Activated CD4-positive, alpha-beta memory T cell treated with anti-CD3 and anti-CD28 coated beads, Interleukin-2, amount 10 ng/mL, durations not matched to agents 7 days and 5 days (primary cell): ENCODE measurements at places on chromosomes 12 and 14. TPM values are rescaled to one million over a fixed set of nuclear protein-coding genes. Genes with fewer than 3 reads are reported as not detected.

DNA sequence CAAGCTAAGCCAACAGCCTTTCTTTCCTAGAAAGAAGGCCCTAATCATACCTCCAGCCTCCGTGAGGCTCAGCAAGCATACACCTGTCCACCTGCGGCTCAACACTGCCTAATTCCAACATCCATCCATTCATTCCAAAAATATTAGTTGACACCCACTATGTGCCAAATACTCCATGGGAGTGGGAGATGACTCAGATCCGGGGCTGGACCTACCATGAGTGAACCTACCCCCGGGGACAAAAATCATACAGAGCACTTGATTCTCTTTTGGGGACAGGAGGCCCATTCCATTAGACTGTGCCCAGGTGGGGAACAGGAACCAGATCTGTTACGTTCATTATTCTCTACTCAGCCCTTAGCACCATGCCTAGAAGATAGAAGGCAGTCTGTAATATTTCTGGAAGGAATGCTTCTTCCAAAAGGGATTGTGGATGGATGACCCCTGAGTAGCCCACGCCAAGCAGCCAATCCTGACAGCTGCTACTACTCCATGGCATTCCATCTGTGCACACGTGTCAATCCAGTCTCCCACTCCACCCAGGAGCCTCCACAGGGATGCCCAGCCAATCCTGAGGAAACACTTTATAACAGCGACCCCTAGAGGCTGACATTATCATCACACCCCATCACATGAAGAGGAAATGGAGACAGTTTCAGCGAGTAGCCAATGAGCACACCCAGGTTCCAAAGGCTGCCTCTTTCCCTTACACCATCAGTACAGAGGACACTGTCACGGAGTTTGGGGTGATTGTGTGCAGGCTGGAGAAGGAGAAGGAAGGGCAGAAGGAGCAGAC is 170.7 kb downstream of the ESRRB start:
- peaks cover 5% of the 10 kb centered on the region for H3K27me3 ChIP-seq
- H3K4me1 ChIP-seq, result no peaks in the 10 kb centered on the region
- no peak overlapping the region for H3K27ac ChIP-seq
- H3K4me3 ChIP-seq, result no peak overlapping the region

DNA sequence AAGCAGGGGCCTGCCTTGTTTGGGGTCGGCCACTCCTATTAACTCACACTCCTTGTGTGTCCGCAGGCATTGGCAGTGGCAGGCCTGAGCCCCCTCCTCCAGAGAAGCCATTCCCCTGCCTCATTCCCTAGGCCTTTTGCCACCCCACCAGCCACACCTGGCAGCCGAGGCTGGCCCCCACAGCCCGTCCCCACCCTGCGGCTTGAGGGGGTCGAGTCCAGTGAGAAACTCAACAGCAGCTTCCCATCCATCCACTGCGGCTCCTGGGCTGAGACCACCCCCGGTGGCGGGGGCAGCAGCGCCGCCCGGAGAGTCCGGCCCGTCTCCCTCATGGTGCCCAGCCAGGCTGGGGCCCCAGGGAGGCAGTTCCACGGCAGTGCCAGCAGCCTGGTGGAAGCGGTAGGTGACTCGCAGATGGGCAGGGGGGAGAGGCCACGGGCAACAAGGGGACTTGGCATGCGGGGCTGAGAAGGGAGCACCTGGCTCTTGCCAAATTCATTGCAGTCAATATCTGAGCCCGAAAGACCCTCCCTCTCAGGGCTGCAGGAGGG is 106.3 kb upstream of the FKBP4 start:
- peaks cover 5% of the 10 kb centered on the region for H3K27me3 ChIP-seq
- no peaks in the 10 kb centered on the region for H3K36me3 ChIP-seq
- peaks cover 30% of the 10 kb centered on the region for H3K4me1 ChIP-seq

DNA sequence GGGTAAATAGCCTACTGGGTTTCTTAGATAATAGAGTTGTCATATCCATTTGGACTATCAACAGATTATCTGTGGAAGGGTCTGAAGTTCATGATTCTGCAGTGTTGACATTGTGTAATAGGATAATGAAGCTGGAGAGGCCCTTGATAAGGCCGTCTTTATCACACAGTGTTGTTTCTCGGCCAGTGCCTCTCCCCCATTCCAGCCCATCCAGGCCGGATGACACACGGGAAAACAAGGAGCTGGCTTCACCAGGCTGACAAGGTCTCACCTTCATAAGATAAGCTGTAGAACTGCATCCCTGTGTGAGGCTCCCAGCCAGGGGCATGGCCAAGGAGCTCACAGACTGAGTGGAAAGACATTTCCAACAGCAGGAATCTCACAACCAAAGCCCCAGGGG is 8.7 kb upstream of the EML1 start:
- no peak overlapping the region for H3K27ac ChIP-seq
- no peak for DNase-seq
- no peak overlapping the region for H3K4me3 ChIP-seq
- H3K36me3 ChIP-seq, result no peaks in the 10 kb centered on the region
- peaks cover 20% of the 10 kb centered on the region for H3K27me3 ChIP-seq
- H3K4me1 ChIP-seq, result peaks cover 2% of the 10 kb centered on the region

- DNase-seq, result no peak
- H3K4me1 ChIP-seq, result no peaks in the 10 kb centered on the region
- H3K27me3 ChIP-seq, result no peaks in the 10 kb centered on the region
These were observed 210.4 kb upstream of the FAR2 start for GRCh38 chr12:28938581-28939235.

DNA sequence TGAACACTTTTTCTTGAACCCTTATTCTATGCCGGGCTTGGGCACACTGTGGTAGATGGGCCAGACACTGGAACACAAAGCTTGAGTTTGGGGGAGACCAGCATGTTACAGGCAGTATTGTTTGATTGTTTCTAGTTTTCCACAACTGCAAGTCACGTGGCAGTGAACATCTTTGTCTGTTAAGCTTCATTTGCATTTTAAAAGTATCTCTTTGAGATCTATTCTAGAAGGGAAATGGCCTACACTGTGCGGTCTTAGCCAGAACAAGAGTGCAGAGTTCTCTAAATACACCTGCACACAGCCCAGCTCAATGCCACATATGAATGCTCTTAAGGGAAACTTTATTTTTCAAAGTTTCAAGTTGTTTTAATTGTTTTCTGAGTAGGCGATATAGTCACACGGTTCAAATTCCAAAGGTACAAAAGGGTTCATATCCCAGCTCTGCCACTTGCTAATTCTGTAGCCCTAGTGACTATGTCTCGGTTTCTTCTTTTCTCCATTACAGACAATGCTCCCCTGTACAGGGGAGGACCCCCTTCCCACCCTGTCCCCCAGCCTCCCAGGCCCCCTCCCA is 24.9 kb downstream of the RIN3 start:
- no peaks in the 10 kb centered on the region for H3K36me3 ChIP-seq
- peaks cover 6% of the 10 kb centered on the region for H3K27me3 ChIP-seq
- peaks cover 19% of the 10 kb centered on the region for H3K4me1 ChIP-seq
- no peak overlapping the region for H3K4me3 ChIP-seq
- no peak overlapping the region for H3K27ac ChIP-seq
- no peak for DNase-seq

GRCh38 chr14:36091096-36091495 is 85.4 kb downstream of the PTCSC3 start:
- H3K36me3 ChIP-seq, result no peaks in the 10 kb centered on the region
- H3K4me1 ChIP-seq, result no peaks in the 10 kb centered on the region
- no peak overlapping the region for H3K27ac ChIP-seq
- H3K27me3 ChIP-seq, result peaks cover 5% of the 10 kb centered on the region
- no peak overlapping the region for H3K4me3 ChIP-seq
- DNase-seq, result no peak

- no peak overlapping the region for H3K4me3 ChIP-seq
- H3K27ac ChIP-seq, result no peak overlapping the region
- H3K27me3 ChIP-seq, result no peaks in the 10 kb centered on the region
- no peaks in the 10 kb centered on the region for H3K4me1 ChIP-seq
These were observed 313.3 kb upstream of the SFSWAP start for GRCh38 chr12:131397493-131398181.

GRCh38 chr12:12323591-12323990 is 26.5 kb downstream of the MANSC1 start:
- H3K27me3 ChIP-seq, result peaks cover 7% of the 10 kb centered on the region
- no peak overlapping the region for H3K4me3 ChIP-seq
- H3K27ac ChIP-seq, result no peak overlapping the region
- peaks cover 5% of the 10 kb centered on the region for H3K4me1 ChIP-seq
- no peaks in the 10 kb centered on the region for H3K36me3 ChIP-seq

GRCh38 chr12:71641390-71641789 is 22.3 kb downstream of the ZFC3H1 start:
- H3K4me1 ChIP-seq, result peaks cover 33% of the 10 kb centered on the region
- no peak overlapping the region for H3K4me3 ChIP-seq
- no peak overlapping the region for H3K27ac ChIP-seq
- H3K27me3 ChIP-seq, result no peaks in the 10 kb centered on the region

DNA sequence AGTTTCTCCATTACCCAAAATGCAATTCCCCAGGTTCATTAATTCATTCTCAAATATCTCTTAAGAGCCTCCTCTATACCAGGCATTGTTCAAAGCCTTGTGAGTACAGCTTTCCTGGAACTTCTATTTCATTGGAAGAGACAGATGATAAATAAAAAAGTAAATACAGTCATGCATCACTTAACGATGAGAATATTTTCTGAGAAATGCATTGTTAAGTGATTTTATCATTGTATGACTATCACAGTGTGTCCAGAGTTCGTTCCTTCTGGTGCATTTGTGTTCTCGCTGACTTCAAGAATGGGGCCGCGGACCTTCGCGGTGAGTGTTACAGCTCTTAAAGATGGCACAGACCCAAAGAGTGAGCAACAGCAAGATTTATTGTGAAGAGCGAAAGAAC is 66.0 kb downstream of the ANO4 start:
- H3K4me1 ChIP-seq, result no peaks in the 10 kb centered on the region
- H3K27ac ChIP-seq, result no peak overlapping the region
- no peak overlapping the region for H3K4me3 ChIP-seq
- no peaks in the 10 kb centered on the region for H3K27me3 ChIP-seq
- DNase-seq, result no peak

- H3K36me3 ChIP-seq, result no peaks in the 10 kb centered on the region
- H3K27ac ChIP-seq, result no peak overlapping the region
- H3K4me1 ChIP-seq, result no peaks in the 10 kb centered on the region
- no peak for DNase-seq
- peaks cover 25% of the 10 kb centered on the region for H3K27me3 ChIP-seq
- H3K4me3 ChIP-seq, result no peak overlapping the region
These were observed 151.2 kb upstream of the RFLNA start for GRCh38 chr12:124143726-124144125.

- no peaks in the 10 kb centered on the region for H3K4me1 ChIP-seq
- no peaks in the 10 kb centered on the region for H3K27me3 ChIP-seq
- no peaks in the 10 kb centered on the region for H3K36me3 ChIP-seq
- DNase-seq, result no peak
These were observed 73.9 kb downstream of the SYT1 start for GRCh38 chr12:78938341-78939084.

DNA sequence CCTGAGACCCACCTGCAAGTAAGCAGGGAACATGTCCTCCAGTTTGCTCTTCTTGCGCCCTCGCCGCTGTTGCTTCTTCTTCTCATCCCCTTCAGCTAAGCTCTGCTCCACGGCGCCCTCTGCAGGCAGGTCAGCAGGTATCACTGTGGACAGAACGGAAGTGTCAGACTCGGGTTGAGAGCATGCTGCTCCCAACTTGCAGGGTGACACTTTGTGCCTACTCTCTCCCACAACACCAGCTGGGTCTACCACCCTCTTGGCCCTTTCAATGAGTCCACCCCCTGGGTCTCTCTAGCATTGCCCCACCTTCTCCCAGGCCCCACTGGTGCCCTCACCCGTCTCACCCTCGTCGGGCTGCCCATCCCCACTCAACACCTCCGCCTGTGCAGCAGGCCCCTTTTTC is 16.7 kb downstream of the KMT2D start:
- H3K27ac ChIP-seq, result peak overlapping the region; percentile 51
- peaks cover 5% of the 10 kb centered on the region for H3K4me1 ChIP-seq
- no peak overlapping the region for H3K4me3 ChIP-seq
- H3K27me3 ChIP-seq, result no peaks in the 10 kb centered on the region
- DNase-seq, result peak; percentile 83

GRCh38 chr12:67067453-67068203 is 201.5 kb upstream of the CAND1 start:
- H3K4me1 ChIP-seq, result peaks cover 12% of the 10 kb centered on the region
- H3K4me3 ChIP-seq, result peak overlapping the region; percentile 68
- H3K27ac ChIP-seq, result no peak overlapping the region

DNA sequence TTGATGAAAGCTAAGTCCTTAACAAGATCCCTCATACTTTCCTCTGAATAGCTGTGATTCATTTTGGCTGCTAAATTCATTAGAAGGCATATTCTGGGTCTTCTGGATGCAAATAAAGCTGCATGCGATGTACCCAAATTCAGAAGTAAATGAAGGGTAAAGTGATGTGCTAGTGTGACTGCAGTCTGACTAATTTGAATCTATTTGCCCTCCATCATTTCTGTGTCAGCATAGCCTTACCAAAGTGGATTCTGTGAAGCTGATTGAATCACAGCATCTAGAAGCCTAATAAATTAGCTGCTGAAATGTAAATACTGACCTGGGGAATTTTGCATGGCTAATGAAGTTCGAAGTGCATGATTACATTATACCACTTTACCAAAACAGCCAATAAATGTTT is 162.2 kb downstream of the TPH2 start:
- no peak overlapping the region for H3K27ac ChIP-seq
- H3K36me3 ChIP-seq, result no peaks in the 10 kb centered on the region
- no peak for DNase-seq
- no peaks in the 10 kb centered on the region for H3K4me1 ChIP-seq
- no peaks in the 10 kb centered on the region for H3K27me3 ChIP-seq

DNA sequence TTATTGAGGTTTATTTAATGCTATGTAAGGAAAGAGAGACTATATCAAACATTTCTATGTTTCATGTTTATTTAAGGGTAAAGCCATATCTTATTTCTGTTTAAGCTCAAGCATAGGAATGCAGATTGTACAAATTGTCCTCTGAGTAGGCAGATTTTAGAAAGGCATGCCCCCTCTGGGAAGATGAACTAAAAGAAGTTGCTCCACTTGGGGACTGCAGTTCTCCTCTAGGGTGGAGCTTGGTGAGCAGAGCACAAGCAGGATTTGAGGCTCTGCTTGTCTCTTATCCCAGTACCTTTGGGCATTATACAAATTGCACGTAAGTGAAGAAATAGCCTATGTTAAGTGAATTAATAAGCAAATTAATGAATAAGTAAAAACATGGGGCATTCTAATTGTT is 96.2 kb upstream of the PDE3A start:
- no peaks in the 10 kb centered on the region for H3K27me3 ChIP-seq
- H3K36me3 ChIP-seq, result no peaks in the 10 kb centered on the region
- H3K27ac ChIP-seq, result no peak overlapping the region
- no peak overlapping the region for H3K4me3 ChIP-seq

GRCh38 chr14:20578784-20579502 is 8.9 kb downstream of the RNASE11 start:
- no peak for DNase-seq
- H3K27me3 ChIP-seq, result peaks cover 7% of the 10 kb centered on the region
- H3K36me3 ChIP-seq, result no peaks in the 10 kb centered on the region
- no peaks in the 10 kb centered on the region for H3K4me1 ChIP-seq
- no peak overlapping the region for H3K27ac ChIP-seq

GRCh38 chr14:59306775-59307174 is 118.3 kb downstream of the DAAM1 start:
- H3K27ac ChIP-seq, result no peak overlapping the region
- no peak overlapping the region for H3K4me3 ChIP-seq
- H3K36me3 ChIP-seq, result peaks cover 2% of the 10 kb centered on the region
- H3K4me1 ChIP-seq, result peaks cover 12% of the 10 kb centered on the region
- DNase-seq, result no peak

- H3K27me3 ChIP-seq, result no peaks in the 10 kb centered on the region
- no peaks in the 10 kb centered on the region for H3K4me1 ChIP-seq
- H3K4me3 ChIP-seq, result no peak overlapping the region
- H3K27ac ChIP-seq, result no peak overlapping the region
These were observed 97.9 kb upstream of the NUDT4 start for GRCh38 chr12:93279565-93280412.

Gene NKX2-1
- not detected for total RNA-seq

Gene CLEC2A
- not detected for total RNA-seq

Gene PTCSC3
- not detected for total RNA-seq

Gene HAL
- 0.23 TPM for total RNA-seq

Gene PIP4K2C
- 21.9 TPM for total RNA-seq
